EL (cell line): ENCODE measurements at places on chromosomes 16 and 17.

DNA sequence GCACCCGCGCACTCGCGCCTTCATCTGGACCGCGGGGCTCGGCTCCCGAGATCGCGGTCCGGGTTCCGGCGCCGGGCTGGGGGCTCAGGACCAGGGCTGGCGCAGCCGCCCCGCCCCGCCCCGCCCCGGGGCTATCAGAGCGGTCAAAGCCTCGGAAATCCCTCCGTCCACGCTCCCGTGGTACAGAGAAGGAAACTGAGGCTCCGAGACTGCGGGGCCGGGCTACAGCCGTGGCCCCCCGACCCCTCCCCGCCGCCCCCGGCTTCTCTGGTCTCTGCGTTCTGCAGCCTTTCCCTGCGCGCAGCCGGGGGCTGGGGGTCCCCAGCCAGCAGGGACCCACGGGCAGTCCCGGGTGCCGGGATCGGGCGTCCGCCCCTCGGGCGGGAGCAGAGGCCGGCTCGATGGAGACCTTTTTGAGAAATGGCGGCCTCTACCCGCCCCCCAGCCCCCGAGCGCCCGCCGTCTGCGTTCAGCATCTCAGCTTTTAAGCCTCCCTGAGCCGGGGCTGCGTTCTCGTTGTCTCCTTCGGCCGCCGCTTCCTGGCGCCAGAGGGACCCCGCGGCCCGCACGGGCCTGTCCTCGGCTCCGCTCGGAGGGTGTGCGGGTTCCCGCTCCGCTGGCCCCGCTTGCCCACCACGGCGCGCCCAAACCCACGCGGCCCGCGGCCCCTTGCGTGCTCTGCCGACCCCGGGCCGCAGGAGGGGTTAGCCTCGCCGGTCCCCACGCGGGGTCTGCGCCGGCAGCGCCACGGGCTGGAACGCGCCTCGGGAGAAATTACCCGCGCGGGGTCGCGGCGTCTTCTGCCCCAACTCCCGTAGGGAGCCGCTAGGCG lies 1.5 kb upstream of the NPTX1 start:
- DNase-seq = peak; percentile 44

- DNase-seq = peak; percentile 13
Measured at GRCh38 chr16:27355610-27356009, 41.8 kb downstream of the IL4R start.

DNA sequence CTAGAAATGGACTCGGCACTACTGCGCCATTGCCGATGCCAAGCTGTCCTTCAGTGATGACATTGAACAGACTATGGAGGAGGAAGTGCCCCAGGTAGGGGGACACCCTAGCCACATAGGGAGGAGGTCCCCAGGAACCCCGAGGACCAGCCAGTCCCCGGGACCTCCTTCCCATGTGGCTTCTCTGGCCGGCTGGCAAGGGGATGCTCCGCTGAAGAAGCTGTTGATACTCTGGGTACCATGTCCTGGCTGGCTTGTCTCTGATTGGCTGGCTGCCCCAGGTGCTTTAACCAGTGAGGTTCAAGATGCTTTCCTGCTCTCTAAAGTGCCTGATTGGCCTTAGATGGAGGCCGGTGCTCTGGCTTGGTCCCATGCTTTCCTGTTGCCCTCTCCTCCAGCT lies 103.6 kb downstream of the SDR42E1 start:
- DNase-seq = no peak

DNA sequence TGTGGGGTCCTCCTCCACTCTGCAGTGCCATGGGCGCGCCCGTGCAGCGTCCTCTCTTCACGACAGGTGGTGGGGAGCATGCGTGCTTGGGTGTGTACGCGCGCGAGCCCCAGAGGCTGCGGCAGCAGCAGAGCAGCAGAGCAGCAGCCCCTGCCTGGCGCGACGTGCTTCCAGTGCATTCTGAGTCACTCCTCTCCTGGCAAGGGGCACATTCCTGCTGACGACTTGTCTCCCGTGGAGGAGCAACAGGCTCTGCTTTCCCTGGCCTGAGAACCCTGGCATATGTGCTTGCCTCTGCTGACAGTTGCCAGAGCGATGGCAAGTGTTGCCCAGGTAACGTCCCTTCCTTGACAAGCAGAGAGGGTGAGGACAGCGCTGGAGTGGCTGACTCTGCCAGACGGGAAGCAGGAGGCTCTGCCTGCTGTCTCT lies 133.8 kb upstream of the PLCG2 start:
- peak; percentile 86 for DNase-seq

- no peak for DNase-seq
Measured at GRCh38 chr17:31854672-31855071, 4.4 kb downstream of the COPRS start.

GRCh38 chr17:57944908-57945307 lies 10.3 kb downstream of the CUEDC1 start:
- DNase-seq = no peak

- no peak for DNase-seq
Measured at GRCh38 chr16:85470873-85471272, 142.2 kb upstream of the GSE1 start.

GRCh38 chr17:76586741-76587487 lies 1.3 kb upstream of the ST6GALNAC2 start:
- DNase-seq = no peak

DNA sequence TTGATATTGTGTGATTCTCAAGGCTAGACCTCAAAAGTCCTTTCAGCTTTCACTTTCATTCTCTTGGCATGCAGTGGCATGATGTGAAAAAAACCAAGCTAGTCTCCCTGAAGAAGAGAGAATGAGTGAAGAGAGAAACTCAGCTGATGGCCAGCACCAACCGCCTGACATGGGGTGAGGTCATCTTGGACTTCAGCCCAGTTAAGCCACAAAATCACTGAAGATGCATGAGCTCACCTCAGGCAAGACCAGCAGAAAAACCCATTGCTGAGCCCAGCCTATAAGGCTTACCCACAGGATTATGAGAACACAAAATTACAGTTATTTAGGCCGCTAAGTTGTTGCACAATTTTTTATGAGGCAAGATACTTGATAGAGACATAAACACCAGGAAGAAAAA lies 496.5 kb downstream of the TOX3 start:
- peak; percentile 3 for DNase-seq

GRCh38 chr17:44361292-44362260 lies 2.1 kb downstream of the FAM171A2 start:
- DNase-seq = no peak

DNA sequence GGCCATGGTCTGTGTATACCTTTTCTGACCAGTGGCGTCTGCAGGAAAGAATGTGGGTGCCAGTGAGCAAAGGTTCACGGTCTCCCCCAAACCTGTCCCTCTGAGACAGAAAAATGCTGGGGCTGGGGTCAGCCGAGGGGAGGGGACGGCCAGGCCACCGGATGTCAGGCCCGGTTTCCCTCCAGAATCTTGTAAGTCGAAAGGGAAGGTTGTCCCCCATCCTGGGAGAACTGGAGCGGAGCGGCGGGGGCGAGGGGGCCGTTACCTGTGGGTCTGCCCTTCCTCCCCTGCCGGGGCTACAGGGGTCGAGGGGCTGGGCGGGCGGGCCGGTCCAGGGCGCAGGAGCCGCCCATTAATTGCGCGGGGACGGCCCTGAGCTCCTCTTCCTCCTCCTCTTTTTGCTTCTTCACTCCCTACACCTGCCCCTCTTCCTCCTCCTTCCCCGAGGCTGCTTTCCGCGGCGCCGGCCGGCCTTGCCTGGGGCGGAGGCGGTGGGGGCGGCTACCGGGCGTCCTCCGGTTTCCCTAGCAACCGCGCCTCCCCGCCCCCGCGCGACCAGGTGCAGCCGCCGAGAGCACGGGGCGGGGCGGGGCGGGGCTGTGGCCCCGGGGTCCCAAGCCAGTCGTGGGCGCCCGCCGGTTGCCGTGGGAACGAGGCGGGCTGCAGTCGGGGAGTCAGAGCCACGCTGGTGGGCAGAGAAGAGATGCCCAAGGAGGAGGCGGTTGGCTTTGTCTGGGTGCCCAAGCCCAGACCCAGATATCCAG lies at the start of gene MARCHF10:
TSS of gene MARCHF10 (minus strand) at position 503 of the 764 bp plus-strand sequence. CDS start 6,579 bp downstream, outside the sequence.
- DNase-seq = peak; percentile 23

GRCh38 chr17:75666959-75667790 lies at the start of the genes RECQL5 and SAP30BP:
RECQL5 (minus strand) TSS chr17:75667154; CDS start chr17:75666557, 597 bp downstream.
SAP30BP (plus strand) TSS chr17:75667338; CDS start chr17:75667373, 35 bp downstream.
- DNase-seq = peak; percentile 98

DNA sequence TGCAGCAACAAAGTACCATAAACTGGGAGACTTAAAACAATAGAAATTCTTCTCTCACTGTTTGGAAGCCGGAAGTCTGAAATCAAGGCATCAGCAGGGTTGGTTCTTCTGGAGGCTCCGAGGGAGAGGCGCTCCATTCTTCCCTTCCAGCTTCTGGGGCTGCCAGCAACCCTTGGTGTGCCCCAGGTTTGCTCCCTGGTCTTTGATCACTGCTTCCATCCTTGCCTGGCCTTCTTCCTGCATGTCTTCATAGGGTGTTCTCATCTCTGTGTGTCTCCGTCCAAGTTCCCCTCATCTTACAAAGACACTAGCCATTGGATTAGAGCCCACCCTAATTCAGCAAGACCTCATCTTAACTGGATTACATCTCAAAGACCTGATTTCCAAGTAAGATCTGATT lies 35.3 kb upstream of the LRRC75A start:
- DNase-seq = no peak

GRCh38 chr16:85046472-85046916 lies 18.9 kb downstream of the KIAA0513 start:
- no peak for DNase-seq

DNA sequence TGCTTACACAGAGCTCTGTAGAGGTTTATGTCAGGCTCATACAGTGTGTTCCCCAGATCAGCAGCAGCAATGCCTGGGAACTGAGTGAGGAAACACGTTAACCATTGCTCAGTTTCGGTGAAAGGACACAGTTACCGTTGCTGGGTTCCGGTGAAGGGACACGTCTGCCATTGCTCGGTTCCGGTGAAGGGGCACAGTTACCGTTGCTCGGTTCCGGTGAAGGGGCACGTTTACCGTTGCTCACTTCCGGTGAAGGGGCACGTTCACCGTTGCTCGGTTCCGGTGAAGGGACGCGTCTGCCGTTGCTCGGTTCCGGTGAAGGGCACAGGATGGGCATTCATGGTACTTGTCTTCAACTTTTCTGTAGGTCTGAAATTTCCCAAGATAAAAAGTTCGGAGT lies 81.7 kb downstream of the MRM3 start:
- no peak for DNase-seq

DNA sequence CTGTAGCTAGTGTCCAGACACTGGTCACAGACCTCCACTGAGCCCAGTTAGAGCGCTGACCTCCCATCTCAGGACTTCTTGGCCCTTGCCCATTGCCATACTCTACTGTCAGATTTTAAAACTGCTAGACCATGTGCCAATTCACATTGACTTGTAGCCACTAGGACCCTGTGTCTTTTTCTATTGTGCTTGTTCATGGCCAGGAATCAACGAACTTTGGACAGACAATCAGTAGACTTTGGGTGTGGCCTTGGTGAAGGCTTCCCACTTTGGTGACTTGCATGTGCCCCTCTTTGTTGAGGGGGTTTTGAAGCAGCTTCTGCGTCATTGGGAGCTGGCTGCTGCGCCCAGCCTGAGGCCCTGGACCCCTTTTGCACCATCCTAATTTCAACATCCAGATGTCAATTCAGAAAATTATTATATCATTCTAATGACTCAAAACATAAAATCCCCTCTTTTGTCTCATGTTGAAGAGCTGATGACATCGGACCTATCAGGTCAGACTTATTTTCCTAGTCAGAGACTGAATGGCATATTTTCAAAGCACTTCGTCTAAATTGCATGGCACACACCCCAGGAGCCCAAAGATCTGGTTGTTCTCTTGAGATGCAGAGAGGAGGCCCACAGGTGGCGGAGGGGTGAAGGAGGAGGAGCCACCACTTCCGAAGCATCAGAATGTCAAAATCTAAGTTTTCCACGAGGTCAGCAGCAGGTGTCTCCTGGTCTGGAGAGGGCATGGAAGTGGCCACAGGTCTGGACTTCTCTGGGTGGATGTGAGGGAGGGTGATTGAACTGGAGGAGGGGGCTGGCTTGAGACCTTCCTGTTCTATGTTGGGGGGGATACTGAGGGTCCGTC lies 93.4 kb upstream of the CBX4 start:
- no peak for DNase-seq

DNA sequence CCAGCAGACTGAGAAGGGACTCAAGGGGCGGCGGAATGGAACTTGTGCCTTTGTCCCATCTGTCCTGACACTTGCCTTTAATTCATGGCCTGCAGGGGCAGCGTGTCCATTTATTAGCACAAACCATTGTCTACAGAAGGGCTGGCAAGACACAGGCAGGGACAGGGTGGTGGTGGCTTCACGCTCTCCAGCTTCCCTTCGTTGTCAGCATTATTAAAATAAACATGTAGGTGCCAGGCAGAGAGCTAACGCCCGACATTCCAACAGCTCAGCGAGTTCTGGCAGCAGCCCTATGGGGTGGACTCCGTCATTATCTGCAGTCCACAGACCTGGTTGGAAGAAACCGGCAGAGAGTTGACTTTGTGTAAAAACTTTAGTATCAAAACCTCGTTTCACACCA lies 16.3 kb downstream of the DNAI2 start:
- no peak for DNase-seq

- DNase-seq = peak; percentile 96
Measured at GRCh38 chr17:72120642-72121163, at the start of gene SOX9. SOX9 (plus strand) TSS chr17:72121020; CDS start chr17:72121392, 372 bp downstream.

DNA sequence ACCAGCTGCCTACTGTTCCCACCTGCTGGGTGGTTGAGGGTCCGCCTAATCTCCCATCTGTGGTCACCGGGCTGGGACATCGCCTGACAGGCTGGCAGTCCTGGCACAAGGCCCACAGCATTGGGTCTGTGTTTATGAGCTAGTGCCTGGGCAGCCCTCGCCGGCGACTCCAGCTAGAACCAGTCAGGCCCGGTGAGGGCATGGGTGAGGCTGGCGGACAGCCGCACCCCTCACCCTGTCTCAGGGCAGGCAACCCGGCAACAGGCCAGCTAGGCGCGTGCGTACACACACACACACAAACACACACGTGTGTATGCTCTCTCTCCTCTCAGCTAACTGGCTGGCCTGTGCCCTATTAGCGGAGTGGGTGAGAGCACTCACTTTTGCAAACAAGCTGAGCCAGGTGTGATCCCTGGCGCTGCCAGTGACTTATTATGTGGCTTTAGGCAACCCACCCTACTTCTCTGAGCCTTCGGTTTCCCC lies 10.4 kb downstream of the HSD11B2 start:
- no peak for DNase-seq

- DNase-seq = no peak
Measured at GRCh38 chr17:32634167-32634566, 147.4 kb downstream of the CDK5R1 start.

DNA sequence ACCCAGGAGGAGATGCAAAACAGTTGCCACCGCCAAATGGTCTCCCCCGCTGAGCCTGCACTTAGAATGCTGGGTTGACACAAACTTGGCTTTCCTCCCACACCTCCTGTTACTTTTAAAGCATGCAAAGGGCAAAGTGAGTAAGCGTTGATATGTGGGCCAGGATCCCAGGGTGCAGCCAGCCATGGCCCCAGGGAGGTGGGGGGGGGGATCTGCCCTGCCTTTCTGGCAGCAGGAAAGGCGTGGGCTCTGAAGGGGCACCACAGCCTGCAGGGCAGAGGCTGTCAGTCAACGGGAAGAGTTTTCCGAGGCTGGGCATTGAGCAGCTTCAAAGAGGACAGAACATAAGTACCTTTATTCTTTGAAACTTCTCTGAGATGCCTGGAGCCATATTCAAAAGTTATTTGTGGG lies 142.3 kb downstream of the ABCC12 start:
- DNase-seq = peak; percentile 35

DNA sequence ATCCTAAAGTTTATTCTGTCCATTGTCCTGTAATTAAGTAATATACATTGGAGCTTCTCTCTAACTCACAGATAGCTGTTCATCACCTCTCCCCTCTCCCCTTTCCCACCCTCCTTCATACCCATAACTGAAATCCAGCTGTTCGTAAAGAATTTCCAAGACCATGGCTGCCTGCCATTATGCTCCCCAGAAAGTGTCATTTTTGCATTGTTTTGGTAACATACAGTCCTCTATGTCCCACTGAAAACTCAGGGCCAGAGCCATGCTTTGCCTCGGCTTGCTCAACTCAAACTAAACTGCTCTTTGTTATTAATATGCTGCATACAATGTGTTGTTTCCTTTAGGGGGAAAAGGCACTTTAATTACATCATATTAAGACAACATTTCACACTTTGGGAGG lies 132.0 kb downstream of the MRTFB start:
- no peak for DNase-seq
